GM12891 (cell line): ENCODE measurements at places on chromosomes 16 and 17.

GRCh38 chr17:74353446-74354060 is 8.1 kb downstream of the BTBD17 start:
- no peak for DNase-seq

DNA sequence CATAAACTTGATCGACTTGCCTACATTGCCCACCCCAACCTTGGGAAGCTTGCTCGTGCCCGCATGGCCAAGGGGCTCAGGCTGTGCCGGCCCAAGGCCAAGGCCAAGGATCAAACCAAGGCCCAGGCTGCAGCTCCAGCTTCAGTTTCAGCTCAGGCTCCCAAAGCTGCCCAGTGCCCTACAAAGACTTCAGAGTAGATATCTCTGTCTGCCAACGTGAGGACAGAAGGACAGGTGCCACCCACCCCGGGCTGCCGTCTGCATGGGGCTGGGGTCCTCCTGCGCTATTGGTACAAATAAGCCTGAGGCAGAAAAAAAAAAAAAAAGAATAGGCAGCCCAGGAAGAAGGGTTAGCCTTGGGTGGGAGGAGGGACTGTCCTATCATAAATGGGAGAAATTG is 37.1 kb downstream of the DNAH2 start:
- DNase-seq = no peak

DNA sequence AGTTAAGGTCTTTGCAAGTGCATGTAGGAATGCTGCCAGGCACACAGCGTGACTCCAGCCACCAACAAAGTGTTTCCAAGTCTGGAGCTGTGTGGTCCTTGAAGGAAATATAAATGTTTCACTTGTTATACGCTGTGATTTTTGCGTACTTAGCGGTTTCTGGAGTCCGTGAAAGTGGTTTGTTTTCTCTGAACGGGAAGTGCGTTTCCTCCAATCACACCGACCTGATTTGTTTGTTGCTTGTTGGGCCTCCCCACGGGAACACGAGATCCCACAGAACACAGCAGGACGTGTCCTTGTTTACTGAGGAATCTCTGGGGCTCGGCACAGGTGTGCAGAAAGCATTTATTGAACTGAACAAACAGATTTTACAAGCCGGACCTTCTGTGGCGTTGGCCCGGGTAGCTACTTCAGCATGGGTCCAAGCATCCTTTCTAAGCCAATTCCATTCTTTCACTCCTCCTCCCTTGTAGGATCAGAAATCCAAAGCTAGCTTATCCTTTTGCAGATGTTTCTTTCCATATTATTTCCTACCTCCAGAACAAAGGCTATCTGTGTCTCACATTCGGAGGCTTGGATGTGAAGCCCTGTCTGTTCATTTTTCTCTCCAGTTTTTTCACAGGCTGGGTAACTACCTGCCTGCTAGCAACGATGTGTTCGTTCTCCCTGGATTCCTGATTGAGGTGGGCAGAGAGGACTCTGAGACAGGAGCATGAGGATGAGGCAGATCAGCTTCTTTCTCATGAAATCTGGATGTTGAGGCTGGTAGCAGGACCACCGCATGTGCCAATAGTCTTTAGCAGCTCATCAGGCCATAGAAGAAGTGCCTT is 44.6 kb downstream of the ABAT start:
- DNase-seq = no peak

DNA sequence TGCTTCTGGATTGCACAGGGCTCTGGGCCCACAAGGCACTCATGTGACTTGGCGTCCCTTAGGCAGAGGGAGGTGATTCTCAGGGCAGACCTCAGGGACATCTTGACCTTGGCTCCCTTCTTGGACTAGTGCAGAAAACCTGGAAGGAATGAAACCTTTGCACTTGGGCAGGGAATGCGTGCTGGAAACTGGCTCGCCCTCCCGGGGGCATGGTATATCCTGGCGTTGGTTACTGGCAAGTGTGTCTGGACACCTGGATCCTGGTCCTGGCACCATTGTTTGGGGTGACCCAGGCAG is 63.5 kb upstream of the LGALS9 start:
- DNase-seq = no peak

- DNase-seq = no peak
These were observed 196.9 kb upstream of the CDH11 start for GRCh38 chr16:65318590-65319257.

DNA sequence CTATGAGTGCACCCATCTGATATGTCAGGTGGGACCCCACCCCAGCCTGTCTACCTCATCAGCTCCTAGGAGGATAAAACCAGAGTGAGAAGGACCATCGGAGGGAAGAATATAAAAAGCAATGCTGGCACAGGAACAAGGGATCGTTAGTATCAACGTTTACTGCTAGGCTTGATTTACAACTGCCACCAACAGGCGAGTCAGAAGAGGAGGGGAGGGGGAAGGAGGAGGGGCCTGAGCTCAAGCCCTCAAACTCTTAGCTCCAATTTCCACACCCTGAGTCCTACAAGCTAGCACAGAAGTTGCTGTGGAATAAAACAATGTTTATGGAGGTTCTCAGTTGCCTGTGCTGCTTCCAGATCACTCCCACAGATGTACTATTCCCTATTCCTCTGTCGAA is 234.5 kb downstream of the C16orf78 start:
- DNase-seq = no peak

GRCh38 chr17:65025297-65025696 is 31.2 kb downstream of the GNA13 start:
- no peak for DNase-seq

- no peak for DNase-seq
These were observed 15.0 kb downstream of the SLC16A3 start for GRCh38 chr17:82243648-82244412.

DNA sequence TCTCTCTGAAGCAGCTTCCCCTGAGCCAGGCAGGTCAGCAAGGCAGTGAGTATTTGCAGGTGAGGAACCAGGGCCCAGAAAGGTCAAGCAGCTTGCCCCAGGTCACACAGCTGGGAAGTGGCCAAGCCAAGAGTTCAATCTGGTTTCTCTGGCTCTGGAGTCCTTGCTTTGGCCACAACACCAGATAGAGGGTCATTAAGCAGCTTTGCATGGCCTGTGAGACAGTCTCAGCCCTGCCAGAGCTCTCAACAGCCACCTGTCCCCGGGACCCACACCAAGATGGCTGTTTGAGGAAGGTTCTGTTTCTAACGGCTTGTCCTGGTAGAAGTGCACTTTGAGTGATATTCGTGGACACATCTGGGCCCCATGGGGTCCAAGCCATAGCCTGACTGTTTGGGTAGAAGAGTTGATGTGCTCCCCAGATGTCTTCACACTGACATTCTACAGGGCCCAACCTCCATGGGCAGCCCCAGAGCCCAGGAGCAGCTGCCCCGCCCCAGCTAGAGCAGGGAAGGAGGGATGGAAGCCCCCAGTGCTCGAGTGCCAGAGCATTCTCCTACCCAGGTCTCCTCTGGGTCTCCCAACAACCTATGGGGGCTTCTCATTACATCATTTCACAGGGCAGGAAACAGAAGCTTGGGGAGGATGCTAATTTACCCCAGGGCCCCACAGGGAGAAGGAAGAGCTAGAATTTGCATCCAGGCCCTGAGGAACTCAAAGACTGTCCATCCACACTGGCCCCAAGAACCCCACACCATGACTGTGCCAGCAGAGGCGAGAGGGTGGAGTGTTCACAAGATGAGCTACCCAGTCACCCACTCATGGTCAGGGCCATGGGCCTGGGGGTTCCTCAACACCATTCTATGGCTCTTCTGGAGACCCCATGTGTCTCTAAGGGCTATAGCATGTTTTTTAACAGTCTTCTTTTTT is 107.3 kb upstream of the CDH5 start:
- no peak for DNase-seq

DNA sequence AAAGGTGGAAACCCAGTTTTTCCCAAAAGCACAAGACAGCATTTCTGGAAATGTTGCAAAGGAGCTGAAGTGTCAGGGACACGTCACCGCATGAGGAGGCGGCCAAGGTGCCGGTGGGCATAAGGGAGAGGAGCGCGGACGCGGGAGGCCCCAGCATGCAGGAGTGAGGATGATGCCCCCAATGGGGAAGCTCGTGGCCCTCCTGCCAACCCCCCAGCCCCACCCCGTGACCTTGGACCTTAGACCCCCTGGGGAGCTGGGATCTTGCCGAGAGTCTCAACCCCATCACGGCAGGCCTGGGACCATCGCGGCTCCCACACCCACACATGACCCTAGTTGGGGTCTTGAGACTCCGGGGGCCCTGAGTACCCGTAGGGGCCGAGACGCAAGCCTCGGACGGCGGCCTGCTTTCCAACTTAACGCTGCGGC is 119.4 kb upstream of the METRNL start:
- no peak for DNase-seq

DNA sequence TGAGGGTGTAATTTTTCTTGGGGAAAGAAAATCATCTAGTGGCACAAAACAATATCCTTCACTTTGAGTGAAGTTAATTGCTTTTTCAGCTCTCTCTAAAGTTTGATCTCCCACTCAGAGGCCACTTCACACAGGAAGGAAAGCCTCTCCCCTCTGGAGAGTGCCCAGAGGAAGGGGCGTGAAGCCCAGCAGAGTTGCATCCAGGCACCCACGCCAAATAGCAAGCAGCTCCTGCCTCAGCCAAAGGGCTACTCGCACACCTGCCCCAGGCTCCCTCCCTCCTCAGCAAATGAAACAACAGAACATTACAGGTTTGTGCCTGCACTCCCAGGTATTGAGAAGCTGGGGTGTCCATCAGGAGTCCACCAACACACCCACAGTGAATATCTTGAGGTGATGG is 183.0 kb upstream of the RPL38 start:
- no peak for DNase-seq

DNA sequence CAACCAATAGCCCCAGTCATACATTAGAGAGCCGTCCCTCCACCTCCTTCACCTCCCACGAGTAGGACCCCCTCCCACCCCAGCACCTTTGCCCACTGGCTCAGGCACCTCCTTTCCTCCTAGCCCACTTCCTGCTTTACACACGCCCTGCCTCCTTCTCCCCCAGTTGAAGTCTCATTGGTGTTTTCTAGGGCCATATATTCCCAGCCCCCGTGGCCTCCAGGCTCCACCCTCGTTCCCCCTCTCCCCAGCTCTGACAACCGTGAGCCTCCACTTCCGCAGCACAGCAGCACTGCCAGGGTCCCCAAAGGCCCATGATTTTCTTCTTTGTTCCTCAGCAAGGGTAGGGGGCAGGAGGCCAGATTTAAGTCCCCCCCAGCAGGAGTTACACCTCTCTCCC is 340.3 kb upstream of the TNRC6C start:
- no peak for DNase-seq

GRCh38 chr17:72396121-72396520 is 275.3 kb downstream of the SOX9 start:
- no peak for DNase-seq

DNA sequence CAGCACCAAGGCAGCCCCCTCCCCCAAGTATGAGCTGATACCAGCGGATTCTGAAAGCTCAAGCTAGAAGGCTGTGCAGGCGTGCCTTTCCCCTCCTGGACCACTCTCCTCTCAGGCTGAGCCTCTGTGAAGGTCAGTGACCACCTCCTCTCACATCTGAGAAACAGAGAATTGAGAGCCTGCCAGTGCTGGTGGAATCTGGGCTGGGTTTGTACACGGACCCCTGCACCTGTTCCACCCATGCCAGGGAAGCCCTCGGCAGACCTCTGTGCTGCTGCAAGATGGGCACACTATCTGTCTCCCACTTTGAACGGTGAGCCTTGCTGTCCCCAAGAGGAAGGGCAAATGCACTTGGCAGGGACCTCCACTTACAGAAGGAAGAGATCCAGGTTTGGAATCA is 54.7 kb upstream of the SDK2 start:
- DNase-seq = no peak

DNA sequence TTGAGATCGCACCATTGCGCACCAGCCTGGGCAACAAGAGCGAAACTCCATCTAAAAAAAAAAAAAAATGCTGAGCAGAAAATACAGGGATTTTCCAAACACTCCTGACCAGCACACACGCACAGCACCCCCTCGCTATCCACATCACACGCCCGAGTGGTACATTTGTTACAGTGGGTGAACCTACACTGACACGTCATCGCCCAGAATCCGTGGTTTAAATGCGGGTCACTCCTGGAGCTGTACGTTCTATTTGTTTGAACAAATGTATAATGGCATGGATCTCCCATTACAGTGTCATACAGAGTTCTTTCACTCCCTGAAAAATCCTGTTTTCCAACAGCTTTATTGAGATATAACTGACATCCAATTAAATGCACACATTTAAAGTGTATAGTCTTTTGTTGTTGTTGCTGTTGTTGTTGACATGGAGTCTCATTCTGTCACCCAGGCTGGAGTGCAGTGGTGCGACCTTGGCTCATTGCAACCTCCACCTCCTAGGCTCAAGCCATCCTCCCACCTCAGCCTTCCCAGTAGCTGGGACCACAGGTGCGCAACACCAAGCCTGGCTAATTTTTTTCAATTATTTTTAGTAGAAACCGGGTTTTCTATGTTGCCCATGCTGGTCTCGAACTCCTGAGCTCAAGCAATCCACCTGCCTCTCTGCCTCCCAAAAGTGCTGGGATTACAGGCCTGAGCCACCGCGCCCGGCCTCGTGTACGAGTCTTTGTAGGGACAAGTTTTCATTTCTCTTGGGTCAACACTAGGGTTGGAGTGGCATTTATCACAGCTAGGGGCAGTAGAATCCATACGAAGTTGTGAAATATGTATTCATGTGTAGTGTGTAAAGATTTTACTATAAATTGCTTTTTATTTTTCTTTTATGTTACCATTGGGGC is 4.4 kb upstream of the CARHSP1 start:
- DNase-seq = no peak

DNA sequence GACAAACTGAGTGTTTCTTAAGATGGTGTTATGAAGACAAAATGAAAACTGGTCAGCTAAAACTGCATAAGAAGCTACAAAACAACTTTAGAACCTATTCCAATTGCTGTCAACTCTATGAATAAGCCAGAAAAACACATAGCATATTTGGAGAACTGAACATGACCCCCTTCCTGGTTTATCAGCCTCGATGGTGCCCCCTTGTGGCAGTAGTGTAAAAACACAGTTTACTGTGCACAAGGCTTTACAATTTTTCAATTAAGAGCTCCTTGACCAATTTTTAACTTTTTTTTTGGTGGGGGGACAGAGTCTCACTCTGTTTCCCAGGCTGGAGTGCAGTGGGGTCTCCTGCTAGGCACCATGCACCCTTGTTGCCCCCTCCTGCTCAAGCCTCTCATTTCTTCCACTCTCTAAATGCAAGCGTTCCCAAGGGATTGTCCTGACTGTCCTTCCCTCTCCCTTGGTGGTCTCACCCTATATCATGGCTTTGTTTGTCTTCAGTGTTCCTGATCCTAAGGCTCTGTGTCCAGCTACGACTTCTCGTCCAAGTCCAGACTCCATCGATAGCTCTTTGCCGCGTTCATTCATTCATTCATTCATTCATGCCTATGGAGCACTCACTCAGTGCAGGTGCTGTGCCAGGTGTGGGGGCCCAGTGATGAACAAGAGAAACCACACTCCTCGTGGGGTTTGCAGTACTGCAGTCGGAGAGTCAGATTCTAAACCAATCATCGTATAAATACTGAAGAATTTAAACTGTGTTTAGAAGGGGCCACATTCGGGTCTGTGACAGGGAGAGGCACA is 7.5 kb downstream of the EIF1 start:
- peak; percentile 57 for DNase-seq

GRCh38 chr16:84579936-84580335 is 37.9 kb downstream of the COTL1 start:
- no peak for DNase-seq

GRCh38 chr17:78236362-78237127 is 5.1 kb downstream of the TMEM235 start:
- DNase-seq = no peak

GRCh38 chr16:57852189-57852588 is 49.9 kb upstream of the KIFC3 start:
- no peak for DNase-seq
